Iris pigment epithelial cell (primary cell): ENCODE measurements at places on chromosomes 2 and 18.

- no peak for DNase-seq
Observed at GRCh38 chr2:50712569-50712968, 319.4 kb downstream of the NRXN1 start.

DNA sequence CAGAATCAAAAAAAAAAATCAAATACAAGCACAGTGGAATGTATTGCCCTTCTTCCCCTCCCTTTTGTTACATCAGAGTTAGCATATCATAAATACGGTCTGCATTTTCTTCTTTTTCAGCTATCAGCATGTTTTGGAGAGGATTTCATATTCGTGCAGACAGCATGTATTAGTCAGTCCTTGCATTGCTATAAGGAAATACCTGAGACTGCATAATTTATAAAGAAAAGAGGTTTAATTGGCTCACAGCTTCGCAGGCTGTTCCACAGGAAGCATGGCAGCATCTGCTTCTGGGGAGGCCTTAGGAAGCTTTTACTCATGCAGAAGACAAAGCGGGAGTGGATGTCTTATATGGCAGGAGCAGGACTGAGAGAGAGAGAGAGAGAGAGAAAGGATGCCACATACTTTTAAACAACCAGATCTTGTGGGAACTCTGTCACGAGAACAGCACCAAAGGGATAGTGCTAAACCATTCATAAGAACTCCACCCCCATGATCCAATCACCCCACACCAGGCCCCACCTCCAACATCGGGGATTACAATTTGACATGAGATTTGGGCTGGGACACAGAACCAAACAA is 8.9 kb downstream of the IL1B start:
- no peak for DNase-seq

- DNase-seq: peak; percentile 5
Observed at GRCh38 chr2:69979902-69980807, 18.7 kb upstream of the ASPRV1 start.

- DNase-seq: peak; percentile 36
Observed at GRCh38 chr18:48975817-48976649, 25.3 kb upstream of the SMAD7 start.

- no peak for DNase-seq
Observed at GRCh38 chr2:27582129-27582694, 630 bp upstream of the ZNF512 start.

DNA sequence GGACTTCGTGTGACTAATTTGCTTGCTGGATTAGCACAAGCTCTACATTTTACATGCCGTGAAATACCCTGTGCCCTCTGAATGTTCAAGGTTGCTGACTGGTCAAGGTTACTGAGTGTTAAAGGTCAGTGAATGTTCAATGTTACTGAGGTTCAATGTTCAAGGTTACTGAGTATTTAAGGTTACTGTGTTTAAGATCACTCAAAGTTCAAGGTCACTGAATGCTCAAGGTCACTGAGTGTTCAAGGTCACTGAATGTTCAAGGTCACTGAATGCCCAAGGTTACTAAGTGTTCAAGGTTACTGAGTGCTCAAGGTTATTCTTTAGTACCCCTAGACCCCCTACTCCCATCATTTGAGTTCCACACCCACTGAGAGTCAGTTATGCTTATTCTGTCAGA is 277.6 kb downstream of the CLIP4 start:
- no peak for DNase-seq
